ENCODE measurements at places on chromosomes 16 and 17. TPM values are rescaled to one million over a fixed set of nuclear protein-coding genes. Genes with fewer than 3 reads are reported as not detected.

DNA sequence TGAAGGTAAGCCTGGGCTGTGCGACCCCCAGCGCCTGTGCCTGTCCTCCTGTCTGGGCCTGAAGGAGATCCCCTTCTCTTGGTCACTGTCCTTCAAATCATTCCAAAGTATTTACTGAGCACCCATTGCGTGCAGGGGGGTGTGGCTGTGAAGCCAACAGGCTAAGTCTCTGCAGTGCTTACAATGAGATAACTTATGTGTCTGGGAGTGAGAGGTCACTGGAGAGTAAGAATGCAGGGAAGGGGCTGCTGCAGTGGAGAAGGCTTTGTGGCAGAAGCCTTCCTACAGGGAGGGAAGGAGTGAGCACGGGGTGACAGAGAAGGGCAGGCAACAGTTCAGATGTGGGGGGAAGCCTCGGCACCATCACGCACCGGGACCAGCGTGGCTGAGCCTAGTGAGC lies 11.2 kb upstream of the SMIM5 start:
- H3K4me3 ChIP-seq, result no peak overlapping the region
- no peak for DNase-seq
- H3K4me1 ChIP-seq, result no peaks in the 10 kb centered on the region
- H3K27me3 ChIP-seq, result no peaks in the 10 kb centered on the region
- no peak overlapping the region for H3K27ac ChIP-seq
- no peaks in the 10 kb centered on the region for H3K36me3 ChIP-seq

- H3K36me3 ChIP-seq, result peaks cover 5% of the 10 kb centered on the region
- H3K4me1 ChIP-seq, result peaks cover 6% of the 10 kb centered on the region
- no peak overlapping the region for H3K4me3 ChIP-seq
- no peak overlapping the region for H3K27ac ChIP-seq
Measured at GRCh38 chr17:794876-795275, 12.7 kb downstream of the MRM3 start.

- no peak overlapping the region for H3K4me3 ChIP-seq
- no peaks in the 10 kb centered on the region for H3K4me1 ChIP-seq
- no peak for DNase-seq
- H3K27me3 ChIP-seq, result no peaks in the 10 kb centered on the region
- no peaks in the 10 kb centered on the region for H3K36me3 ChIP-seq
Measured at GRCh38 chr17:82966415-82966814, 113.0 kb upstream of the METRNL start.

CDH1 gene
- total RNA-seq, result 0.34 TPM

DNA sequence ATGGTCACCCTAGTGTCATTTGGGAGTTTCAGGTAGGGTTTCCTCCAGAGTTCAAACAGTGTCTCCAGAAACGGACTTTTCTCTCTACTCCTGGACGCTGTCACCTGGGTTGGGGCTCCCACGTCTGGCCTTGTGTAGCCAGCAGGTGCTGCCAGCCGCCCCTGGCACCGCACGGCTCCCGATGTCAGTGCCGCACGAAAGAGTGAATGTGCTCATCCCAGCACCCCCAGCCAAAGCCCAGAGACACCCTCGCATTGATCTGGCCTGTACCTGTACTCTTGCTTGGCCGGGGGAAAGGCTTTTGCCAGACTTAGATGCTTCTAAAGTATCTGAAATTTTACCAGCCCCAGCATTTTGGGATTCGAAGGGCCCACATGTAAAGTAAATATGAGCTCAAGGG lies 351.9 kb downstream of the C16orf95 start:
- no peaks in the 10 kb centered on the region for H3K4me1 ChIP-seq
- H3K27me3 ChIP-seq, result no peaks in the 10 kb centered on the region
- no peak overlapping the region for H3K4me3 ChIP-seq

- DNase-seq, result no peak
- no peak overlapping the region for H3K4me3 ChIP-seq
- no peaks in the 10 kb centered on the region for H3K27me3 ChIP-seq
- no peaks in the 10 kb centered on the region for H3K4me1 ChIP-seq
- no peaks in the 10 kb centered on the region for H3K36me3 ChIP-seq
Measured at GRCh38 chr16:3646348-3646920, 8.1 kb upstream of the DNASE1 start.

GRCh38 chr16:46949241-46949892 lies 24.1 kb downstream of the DNAJA2 start:
- no peak overlapping the region for H3K27ac ChIP-seq
- H3K4me3 ChIP-seq, result no peak overlapping the region
- no peaks in the 10 kb centered on the region for H3K27me3 ChIP-seq
- no peaks in the 10 kb centered on the region for H3K4me1 ChIP-seq
- no peaks in the 10 kb centered on the region for H3K36me3 ChIP-seq
- no peak for DNase-seq

PPM1E gene
- total RNA-seq, result not detected

HASPIN gene
- total RNA-seq, result 0.35 TPM

TMEM238L gene
- total RNA-seq, result not detected

- H3K4me1 ChIP-seq, result no peaks in the 10 kb centered on the region
- no peaks in the 10 kb centered on the region for H3K27me3 ChIP-seq
- H3K27ac ChIP-seq, result no peak overlapping the region
- no peak for DNase-seq
- H3K36me3 ChIP-seq, result no peaks in the 10 kb centered on the region
Measured at GRCh38 chr16:51024703-51025102, 126.4 kb downstream of the SALL1 start.

- DNase-seq, result no peak
- no peaks in the 10 kb centered on the region for H3K36me3 ChIP-seq
- H3K4me3 ChIP-seq, result peak overlapping the region; percentile 88
Measured at GRCh38 chr17:44345454-44346026, 438 bp downstream of the GRN start.

DNA sequence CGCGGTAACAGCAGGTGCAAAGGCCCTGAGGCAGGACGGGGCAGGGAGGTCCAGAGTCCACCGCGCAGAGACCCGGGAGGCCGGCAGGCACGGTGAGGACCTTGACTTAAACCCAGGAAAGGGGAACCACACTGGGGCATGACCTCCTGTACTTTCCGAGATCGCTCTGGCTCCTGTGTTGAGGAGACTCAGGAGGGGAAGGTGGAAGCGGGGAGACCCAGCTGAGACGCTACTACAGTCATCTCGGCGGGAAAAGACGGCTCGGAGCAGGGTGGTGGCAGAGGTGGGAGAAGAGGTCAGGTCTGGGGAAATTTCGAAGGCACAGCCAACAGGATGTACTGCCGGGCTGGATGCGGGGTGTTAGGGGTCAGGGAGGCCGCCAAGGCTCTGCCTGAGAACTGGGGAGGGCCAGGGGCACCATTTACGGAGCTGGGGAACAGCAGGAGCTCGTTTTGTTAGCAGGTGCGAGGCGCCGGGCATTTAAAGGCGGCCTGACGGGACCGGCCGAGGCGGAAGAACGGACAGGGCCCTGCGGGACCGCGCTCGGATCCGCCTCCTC lies 22.3 kb downstream of the NPTX1 start:
- H3K27me3 ChIP-seq, result peaks cover 3% of the 10 kb centered on the region
- H3K27ac ChIP-seq, result peak overlapping the region; percentile 100
- no peak for DNase-seq
- peak overlapping the region; percentile 83 for H3K4me3 ChIP-seq

SNX11 gene
- 27.8 TPM for total RNA-seq

GRCh38 chr16:26795184-26795583 lies 271.5 kb upstream of the C16orf82 start:
- no peak for DNase-seq
- H3K27me3 ChIP-seq, result no peaks in the 10 kb centered on the region
- H3K36me3 ChIP-seq, result no peaks in the 10 kb centered on the region

DNA sequence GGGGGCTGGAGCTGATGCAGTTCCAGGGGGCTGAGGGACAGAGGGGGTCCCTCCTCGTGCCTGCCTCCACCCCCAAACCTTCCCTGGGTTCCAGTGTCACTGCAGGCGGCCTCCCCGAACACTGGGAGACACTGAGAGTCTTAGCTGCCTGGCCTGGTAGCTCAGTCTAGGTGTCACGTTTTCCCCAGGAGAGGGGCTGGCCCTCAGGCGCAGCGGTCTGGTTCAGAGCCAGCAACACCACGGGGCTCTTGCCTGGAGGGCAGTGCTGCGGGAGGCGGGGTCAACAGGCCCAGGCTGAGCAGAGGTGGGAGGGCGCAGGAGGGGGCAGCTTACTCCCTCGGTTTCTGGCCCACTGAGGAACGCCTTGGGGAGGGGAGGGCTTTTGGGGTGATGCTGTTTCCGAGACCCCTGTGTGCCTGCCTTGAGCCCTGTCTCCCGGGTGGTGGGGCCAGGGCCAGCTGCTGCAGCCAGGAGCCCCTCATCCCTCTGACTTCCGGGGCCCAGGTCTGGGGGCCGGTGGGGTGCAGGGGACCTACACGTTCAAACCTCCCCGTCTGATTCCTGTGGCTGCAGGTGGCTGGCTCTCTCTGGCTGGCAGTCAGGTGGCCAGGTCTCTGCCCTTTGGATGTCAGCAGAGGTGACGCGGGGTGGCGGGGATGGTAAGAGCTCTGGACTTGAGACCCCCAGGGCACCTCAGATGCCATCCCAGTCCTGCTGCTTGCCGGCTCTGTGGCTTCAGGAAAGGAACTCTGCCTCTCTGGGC lies 89.3 kb upstream of the GSE1 start:
- no peaks in the 10 kb centered on the region for H3K36me3 ChIP-seq
- H3K27me3 ChIP-seq, result no peaks in the 10 kb centered on the region
- no peak for DNase-seq
- no peaks in the 10 kb centered on the region for H3K4me1 ChIP-seq
- H3K4me3 ChIP-seq, result no peak overlapping the region

DNA sequence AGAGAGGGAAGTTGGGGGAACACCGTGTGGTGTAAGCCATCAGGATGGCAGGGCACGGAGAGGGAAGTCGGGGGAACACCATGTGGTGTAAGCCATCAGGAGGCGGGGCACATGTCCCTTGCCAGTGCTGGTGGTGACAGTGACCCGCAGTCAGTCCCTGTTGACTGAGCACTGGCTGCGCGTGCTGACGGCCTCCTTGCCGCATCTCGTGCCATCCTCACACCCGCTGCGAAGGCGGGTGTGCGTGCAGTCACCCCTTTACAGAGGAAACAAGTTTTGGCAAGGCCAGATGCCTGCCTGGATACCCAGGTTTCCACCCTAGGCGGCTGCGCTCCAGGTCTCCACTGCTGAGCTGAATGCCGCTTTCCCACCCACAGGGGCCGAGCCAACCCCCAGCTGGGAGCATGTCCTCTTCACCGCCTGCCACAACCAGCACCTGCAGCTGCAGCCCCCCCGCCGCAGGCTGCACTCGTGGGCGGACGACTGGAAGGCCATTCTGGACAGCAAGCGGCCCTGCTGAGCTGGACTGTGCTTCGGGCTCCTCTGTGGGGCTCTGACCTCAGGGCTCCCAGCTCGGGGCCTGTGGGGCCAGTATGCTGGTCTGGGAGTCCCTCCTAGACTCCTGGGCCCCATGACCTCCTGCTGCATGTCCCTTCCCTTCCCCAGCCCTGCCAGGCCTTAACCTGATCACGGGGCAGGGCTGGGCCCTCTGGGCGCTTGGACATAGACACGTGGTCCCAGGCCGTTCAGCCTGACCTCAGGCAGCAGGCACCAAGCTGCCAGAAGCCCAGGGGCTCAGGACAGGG lies 43.5 kb downstream of the NT5M start:
- no peak overlapping the region for H3K4me3 ChIP-seq
- no peaks in the 10 kb centered on the region for H3K27me3 ChIP-seq
- H3K36me3 ChIP-seq, result no peaks in the 10 kb centered on the region
- H3K27ac ChIP-seq, result no peak overlapping the region

- DNase-seq, result no peak
- no peaks in the 10 kb centered on the region for H3K36me3 ChIP-seq
- no peak overlapping the region for H3K27ac ChIP-seq
Measured at GRCh38 chr16:26363581-26363980, 671.8 kb downstream of the HS3ST4 start.

DNA sequence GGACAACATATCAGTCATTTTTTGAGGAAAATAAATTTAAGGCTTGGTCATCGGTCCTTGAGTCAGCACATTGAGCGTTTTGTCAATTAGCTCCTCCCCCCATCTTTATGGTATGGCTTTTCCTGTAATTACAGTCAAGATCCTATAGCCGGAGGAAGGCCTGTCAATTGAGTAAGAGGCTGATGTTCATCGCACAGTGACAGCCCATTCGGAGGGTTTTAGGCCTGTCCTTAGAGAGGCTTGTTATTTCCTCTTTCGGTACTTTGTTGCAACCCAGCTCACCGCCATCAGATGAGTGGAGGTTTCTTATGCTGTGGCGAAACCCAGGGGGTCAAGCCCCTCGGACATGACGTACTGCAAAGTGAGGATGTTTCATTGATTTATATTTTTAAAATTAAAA lies 395.2 kb downstream of the WWOX start:
- DNase-seq, result no peak
- H3K27me3 ChIP-seq, result no peaks in the 10 kb centered on the region
- no peaks in the 10 kb centered on the region for H3K36me3 ChIP-seq
- no peak overlapping the region for H3K27ac ChIP-seq

DNA sequence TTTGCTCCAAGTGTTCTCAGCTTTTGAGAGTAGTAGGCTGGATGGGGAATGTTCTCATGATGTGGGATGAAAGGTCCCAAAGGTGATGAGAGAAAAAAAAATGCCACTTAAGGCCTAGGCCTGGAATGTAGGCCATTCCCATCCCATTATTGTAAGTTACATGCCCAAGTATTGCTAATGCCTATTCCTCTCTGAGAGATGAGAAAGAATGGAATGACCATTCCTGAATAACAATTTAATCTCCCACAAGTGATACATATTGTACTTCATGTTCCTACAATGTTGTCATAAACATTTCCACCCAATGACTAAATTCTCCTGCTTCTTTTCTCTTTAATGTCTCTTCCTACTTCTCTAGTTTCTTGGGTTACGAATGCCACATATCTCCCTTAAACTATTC lies 102.8 kb upstream of the KCNJ16 start:
- H3K27ac ChIP-seq, result no peak overlapping the region
- H3K4me1 ChIP-seq, result no peaks in the 10 kb centered on the region
- no peaks in the 10 kb centered on the region for H3K27me3 ChIP-seq

DNA sequence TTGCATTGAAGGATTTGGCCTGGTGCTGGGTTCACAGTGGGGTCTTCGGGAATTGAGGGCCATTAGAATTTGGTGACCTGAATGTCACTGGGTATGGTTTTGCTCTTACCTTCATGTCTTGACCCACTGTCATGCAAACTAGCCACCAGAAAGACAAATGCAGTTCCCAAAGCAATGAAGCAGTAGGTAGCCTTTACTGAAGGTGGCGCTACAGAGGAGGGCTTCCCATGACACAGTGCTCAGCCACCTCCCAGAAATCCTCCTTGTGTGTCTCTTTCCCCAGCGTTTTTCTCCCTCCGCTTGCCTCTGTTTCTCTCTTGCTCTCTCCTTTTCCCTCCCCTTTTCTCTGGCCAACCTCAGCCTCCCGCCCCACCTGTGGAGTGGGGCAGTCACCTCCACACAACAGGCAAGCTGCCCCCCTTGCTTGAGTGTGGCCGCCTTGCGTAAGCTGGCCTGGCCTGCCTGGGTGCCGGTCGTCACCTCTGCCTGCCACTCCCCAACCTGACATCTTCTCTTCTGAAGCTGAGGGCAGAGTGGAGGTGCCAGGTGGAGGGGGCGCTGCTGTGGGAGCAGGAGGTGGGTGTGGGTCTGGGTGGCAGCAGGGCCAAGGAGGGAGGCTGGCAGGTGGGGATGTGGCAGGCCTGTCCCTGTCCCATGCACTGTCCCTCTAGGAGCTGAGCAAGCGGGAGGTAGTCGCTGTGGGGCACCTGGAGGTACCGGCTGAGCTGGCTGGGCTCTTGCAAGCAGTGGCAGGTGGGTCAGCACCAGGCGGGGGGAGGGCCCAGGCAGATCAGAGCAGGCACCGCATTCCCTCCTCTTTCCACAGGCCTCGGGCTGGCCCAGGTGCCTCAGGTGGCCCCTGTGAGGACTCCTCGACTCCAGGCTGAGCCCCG lies 34.7 kb downstream of the MYO15A start:
- H3K27ac ChIP-seq, result no peak overlapping the region
- no peaks in the 10 kb centered on the region for H3K27me3 ChIP-seq
- no peak overlapping the region for H3K4me3 ChIP-seq
- H3K36me3 ChIP-seq, result no peaks in the 10 kb centered on the region
- no peak for DNase-seq
- H3K4me1 ChIP-seq, result no peaks in the 10 kb centered on the region
